ENCODE measurements at places on chromosomes 11 and 22. TPM values are rescaled to one million over a fixed set of nuclear protein-coding genes. Genes with fewer than 3 reads are reported as not detected.

Gene TLCD5
- total RNA-seq, result 1.5 TPM

- no peak for DNase-seq
These were observed 41.8 kb downstream of the TXN2 start for GRCh38 chr22:36439481-36440271.

GRCh38 chr22:35177811-35178210 lies 79.5 kb upstream of the HMGXB4 start:
- no peak for DNase-seq

DNA sequence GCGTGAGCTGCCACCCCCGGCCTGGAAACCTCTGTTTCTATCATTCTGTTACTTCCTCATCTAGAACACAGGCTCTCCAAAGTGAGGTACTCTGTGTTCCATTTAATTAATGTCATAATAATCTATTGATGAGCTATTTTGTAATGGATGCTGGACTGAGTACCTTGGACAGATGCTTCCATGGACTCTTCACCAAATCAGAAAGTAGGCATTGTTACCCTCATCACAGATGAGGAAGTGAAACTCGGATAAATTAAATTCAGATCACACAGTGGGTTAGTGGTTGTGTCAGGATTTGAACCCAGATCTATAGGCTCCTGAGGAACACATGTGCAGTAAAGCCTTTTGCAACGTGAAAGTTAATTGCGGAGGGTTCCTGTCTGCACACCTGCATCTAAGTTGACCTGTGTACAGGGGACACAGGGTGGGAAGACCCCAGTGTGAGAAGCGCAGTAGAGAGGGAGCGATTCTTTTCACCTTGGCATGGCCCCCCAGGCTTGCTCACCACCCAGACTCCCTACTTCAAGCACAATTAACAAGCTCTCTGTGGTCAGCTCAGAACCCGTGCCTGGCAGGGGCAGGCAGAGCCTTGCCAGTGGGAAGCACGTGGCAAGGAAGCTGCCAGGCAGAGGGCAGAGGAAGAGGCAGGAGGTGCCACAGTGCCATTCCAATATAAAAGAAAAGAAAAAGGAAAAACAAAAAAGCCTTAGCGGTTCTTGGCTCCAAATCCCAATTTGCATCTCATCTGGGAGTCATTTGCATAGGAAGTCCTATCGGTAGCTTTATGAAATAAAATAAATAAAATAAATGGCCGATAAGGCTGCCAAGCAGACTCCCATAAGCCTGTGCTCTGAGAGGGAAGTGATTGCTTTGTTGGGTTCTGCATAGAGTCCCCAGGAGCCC lies 239.3 kb downstream of the GRIK4 start:
- DNase-seq, result no peak

DNA sequence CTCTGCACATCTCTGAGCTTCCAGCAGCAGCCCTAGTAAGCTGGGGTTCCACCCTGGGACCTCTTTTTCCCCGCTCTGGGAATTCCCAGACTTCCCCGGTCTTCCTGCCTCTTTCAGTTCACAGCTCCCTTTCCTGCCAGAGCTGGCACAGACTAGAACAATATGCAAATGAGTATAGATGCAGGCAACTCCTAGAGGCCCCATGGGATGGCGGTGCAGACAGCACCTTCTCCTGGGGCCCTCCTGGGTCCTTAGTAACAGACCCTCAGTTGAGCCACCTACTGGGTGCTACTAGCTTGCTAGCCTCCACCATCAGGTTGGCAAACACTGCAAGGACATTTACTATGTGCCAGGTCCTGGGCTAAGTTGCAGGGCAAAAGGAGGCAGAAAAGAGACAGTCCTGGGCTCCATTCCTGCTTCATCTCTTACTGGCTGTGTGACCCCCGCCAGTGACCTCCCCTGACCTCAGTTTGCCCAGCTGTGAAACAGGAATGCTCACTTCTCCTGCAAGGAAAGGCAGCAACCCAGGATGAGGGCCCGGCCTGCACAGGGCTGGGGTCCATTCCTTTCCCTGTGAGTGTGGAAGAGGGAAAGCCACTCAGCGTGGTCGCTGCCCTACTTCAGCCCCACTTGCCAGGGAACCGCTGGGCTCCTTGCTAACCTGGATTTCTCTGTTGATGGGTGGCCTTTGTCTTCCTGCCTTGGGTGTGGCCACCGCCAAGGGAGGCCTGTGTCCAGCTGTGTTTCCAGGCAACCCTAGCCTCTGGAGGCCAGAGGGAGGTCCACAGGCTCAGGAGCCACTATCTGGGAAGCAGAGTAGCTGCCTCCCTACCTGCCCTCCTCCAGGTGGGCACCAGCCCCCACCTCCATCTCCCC lies 7.3 kb downstream of the RELT start:
- no peak for DNase-seq
